ENCODE measurements at places on chromosomes 3 and 15. TPM values are rescaled to one million over a fixed set of nuclear protein-coding genes. Genes with fewer than 3 reads are reported as not detected.

TMOD2 gene
- total RNA-seq = 2.7 TPM

DNA sequence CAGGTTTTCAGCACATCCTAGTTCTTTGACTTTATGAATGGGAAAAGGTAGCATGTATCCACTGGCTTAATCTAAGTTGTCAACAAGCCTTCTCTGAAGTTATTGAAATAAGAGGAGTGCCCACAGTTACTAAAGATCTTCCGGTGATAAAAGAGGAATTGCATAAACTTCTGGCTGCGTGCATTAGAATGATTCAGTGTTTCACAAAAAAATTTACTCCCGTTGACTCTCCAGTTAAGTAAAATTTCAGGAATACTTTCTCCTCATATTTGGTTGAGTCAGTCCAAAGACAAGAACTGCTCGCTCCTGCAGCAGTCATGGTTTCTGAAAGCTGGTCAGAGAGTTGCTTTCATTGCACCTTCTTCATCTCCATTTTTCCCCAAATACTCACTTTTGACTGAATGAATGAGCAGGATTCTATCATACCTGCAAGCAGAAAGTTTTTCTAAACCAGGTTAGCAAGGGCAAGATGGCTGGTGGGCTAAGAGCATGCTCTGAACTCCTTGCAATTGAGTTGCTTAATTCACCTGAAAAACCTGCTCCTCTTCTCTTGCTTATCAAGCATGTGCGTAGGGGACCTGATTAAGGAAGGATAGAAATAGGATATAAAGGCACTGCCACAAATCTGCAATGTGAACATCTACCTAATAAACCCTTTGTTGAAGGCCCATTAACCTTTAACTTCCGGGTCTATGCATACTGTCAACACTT lies 64.2 kb upstream of the TIMP4 start:
- DNase-seq = peak; percentile 86

GRCh38 chr15:96701443-96701842 lies 370.9 kb downstream of the NR2F2 start:
- DNase-seq = no peak

DNA sequence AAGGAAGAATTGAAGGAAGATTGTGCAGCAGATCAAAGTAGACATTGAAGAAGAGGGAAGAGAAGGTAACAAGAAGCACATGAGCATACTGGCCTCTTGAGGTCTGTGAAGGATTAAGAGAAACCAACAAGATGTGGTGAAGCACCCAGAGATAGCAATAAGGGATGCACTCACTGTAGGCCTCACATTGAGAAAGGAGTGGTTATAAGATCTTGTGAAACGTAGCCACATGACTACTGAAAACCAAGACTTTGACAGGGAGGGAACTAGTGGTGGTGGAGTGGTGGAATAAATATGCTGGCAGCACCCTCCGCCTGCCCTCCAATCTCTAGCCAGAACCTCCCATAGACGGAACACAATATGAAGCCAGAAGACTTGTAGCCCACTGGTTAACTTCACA lies 651.2 kb downstream of the DIPK2A start:
- DNase-seq = no peak

GRCh38 chr3:13095408-13095937 lies 22.2 kb upstream of the IQSEC1 start:
- DNase-seq = no peak

GRCh38 chr15:79032656-79033055 lies 57.9 kb downstream of the RASGRF1 start:
- no peak for DNase-seq

GRCh38 chr3:15097891-15098290 lies 1.1 kb downstream of the RBSN start:
- no peak for DNase-seq

All from PC-9 (cell line).